ENCODE measurements at places on chromosomes 12 and 14.

DNA sequence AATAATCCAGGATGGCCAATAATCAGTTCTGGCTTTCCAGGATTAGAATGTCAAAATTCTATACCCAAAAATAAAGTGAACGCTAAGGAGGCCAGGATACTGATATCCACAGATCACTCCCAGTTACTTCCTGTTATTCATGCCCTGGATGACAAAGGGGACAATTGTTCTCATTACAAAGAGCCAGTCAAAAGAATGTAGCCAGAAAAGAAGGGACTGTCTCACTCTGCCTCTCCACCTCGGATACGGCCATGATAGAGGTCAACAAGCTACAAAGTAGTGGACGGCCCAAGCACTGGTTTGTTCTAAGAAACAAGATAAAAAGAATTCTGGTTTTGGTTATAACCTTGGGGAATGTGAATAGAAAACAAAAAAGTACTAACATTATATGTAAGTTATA is 116.1 kb upstream of the ATF7IP start:
- DNase-seq = no peak

DNA sequence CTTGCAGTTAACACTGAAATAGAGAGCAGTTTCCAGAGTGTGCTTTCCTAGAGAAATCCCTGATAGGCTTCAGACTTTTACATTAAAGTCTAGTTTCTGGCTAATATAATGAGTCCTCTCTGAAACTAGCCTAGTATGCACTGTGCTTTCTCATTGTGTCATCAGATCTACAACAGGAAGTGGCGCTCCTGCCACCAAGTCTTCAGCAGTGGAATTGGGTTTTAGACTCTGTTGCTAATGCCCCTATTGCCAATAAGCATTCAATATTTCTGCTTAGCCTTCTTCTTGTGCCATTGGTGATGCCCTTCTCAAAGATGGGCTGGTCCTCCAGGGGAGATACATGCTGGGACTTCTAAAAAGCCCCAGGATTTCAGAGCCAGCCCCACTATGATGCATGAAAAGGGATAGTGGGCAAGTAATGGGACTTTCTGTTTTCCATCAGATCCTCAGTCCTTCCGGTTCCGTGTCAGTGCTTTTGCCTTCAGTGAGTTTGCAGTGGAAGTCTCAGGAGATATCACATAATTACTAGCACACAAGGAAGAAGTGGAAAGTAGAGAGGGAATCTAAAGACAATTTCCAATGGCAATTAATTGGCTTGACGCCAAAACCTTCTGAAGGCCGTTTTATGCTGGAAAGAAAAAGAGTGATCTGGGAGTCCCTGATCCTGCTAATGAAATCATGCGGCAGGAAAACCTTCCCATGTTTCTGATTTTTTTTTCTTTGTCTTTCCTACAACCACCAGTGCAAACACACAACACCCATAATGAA is 50.0 kb downstream of the SSPN start:
- no peak for DNase-seq

- no peak for DNase-seq
Observed at GRCh38 chr12:47216150-47216677, 136.5 kb upstream of the AMIGO2 start.

DNA sequence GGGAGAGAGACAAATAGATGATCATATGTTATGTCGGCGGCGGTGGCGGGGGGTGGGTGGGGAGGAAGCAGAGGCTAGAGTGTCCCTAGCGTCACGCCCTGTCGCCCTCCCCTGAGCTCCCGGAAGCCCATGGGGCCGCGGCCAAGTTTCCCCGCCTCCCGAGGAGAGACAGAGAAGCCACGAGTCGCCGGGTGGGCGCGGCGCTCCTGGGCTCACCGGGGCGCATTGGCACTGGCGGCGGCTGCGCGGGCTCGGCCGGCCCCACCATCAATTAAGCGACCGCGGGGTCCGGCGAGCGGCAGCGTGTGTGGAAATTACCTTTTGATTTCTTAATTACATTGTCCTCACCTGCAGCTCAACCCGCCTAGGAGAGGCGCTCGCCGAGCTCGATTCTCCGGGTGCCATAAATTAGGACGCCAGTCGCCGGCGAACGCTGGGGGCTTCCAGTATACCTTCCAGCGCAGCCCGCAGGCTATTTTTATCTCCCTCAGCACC is 119.9 kb upstream of the LHX5 start:
- no peak for DNase-seq

DNA sequence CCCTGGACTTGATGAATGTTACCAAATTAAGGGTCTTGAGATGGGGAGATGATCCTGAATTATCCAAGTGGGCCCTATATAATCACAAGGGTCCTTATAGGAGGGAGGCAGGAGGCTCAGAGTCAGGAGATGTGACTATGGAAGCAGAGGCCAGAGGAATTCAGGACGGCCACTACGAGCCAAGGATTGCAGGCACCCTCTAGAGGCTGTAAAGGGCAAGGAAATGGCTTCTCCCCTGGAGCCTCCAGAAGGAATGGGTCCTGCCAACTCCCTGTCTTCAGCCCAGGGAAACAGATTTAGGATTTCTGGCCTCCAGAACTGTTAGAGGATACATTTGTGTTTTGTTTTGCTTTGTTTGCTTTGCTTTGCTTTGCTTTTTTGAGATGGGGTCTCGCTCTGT is 8.8 kb downstream of the BDKRB1 start:
- DNase-seq = no peak

GRCh38 chr12:12097891-12098690 is 27.4 kb downstream of the BCL2L14 start:
- DNase-seq = no peak

- DNase-seq = no peak
Observed at GRCh38 chr12:50614167-50614759, 109.5 kb downstream of the DIP2B start.

DNA sequence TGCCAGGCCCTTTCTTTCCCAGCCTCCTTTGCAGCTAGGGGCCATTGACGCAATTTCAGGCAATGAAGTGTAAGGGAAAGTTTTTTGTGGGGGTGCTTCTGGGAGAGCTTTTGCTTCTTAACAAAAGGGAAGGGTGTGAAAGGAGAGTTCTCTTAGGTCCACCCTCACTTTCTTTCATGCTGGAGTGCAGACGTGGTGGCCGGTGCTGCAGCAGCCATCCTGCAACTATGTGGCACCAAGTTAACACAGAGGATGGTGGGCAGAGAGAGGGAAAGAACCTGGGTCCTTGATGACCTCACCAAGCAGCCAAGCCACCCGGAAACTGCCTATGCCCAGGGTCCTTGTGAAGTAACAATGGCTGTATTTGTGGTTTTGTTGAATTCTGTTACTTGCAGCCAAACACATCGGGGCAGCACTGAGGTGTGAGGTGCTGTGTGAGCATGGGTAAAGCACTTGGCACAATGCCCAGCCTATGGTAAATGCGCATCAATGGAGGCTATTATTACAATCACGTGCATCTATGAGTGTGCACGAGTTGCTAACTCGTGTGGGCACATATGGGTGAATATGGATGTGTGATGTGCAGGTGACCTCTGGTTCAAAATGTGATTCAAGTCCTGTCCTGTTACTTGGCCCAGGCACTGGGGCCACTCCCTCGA is 122.6 kb downstream of the CALM1 start:
- DNase-seq = no peak
